Stimulated activated CD4-positive, alpha-beta T cell treated with anti-CD3 and anti-CD28 coated beads, Interleukin-2, amount 100 ng/mL, for 4 hours (primary cell): ENCODE measurements at places on chromosomes 4 and X.

DNA sequence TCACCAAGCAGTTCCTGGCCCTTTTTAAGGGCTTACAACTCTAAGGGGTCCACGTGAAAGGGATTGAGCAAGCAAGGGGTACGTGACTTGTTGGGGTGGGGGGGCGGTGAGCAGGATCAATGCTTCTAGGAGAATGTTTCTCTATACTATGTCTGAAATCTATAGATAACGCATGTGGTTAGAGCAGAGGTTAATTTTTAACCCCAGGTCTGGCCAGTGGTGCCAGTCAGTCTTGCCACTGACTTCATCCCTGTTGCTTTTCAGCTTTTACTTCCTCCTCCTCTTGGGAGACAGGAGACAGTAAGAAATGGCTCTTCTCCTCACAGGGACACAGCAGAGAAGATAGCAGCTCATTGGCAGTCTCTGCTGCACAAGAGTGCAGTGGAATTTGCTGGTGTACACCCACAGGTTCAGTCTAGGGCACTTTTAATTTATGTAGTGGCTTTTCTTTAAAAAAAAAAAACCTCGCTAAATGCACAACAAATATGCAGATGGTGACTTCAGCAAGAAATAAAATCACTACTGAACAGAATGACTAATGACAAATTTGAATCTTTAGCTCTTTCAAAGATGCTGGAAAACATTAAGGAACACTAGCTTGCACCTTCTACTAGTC lies 190.5 kb downstream of the CCNG2 start:
- DNase-seq, result no peak

DNA sequence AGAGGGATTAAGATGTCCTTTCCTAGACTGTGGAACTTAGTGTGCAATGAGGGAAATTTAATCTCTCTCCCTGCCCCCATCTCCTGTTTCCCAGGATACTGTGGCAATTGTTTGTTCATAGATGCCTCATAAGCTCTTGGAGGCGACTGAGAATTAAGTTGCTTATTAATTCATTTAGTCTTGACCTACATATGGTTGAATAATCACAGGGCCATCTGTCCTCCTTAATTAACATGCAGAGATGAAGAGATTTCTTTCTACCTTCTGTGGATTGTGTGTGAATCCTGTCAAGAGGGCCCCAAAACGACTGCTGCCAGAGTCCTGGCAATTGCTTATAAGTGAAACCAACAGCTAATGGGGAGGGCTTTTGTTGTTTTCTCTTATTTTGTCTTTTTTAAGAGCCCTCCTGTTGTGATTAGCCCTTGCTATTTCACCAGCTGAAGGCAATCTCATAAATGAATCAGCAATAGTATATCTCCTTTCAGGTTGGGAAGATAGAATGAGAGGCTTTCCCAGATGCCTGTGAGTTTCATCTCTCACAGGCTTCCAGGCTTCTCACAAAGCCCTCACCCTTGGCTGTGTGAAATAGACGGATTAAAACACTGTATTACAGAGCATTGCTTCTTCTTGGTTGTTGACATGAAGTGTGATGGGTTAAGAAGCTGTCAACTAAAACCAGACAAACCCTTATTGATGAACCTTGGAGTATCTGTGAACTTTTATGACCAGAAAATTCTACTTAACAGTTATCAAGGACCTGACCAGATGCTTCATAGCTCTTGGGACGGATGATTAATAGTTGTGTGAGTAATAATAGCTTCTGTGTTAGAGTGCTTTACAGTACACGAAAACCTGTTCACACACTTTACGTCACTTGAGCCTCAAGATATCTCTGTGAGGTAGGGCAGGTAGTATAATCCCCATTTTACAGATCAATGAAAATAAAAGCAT lies 58.5 kb downstream of the PGRMC2 start:
- no peak for DNase-seq

- DNase-seq, result no peak
These were observed 4.5 kb downstream of the NKX3-2 start for GRCh38 chr4:13539619-13540445.

DNA sequence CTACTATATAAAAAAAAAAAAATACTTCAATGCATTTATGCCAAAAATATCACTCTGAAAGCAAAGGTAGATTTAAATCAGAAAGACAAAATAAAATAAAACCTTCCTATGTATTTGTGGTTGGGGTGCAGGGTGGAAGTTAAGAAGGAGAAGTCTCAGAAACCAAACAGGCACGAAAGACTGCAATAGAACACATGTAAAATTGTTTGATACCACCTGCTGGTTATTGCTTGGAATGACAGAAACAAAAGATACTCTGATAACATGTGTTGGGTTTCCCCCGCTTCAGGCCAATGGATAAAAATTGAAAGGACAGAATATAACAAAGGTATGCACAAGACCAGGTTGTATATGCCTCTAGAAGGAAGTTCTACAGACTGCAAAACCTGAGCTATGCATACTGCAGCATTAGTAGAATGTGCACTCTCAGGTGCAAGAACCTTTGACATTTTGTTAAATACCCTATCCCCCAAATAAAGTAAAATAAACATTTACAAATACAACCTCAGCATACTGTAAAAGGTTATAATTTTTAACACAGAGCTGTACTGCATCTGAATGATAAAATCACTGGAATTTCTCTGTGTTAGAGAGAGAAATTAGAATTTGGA lies 118.8 kb downstream of the GABRA2 start:
- DNase-seq, result no peak

DNA sequence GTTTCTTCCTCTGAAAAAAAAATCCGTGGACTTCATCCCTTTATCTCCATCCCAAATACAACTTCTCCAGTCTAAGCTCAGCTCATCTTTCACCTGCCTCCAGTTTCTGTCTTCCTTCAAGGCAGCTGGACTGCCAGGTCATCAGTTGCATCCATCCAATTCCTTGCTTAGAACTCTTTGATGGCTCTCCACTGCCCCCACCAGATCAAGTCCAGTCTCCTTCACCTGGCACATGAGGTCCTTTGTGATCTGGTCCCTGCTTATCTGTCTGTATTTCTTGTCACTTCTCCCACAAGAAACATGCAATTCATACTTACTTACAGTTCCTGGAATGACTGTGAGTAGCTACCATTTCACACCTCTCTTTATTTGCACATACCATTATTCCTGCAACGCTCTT lies 33.8 kb downstream of the OTUD6A start:
- no peak for DNase-seq

DNA sequence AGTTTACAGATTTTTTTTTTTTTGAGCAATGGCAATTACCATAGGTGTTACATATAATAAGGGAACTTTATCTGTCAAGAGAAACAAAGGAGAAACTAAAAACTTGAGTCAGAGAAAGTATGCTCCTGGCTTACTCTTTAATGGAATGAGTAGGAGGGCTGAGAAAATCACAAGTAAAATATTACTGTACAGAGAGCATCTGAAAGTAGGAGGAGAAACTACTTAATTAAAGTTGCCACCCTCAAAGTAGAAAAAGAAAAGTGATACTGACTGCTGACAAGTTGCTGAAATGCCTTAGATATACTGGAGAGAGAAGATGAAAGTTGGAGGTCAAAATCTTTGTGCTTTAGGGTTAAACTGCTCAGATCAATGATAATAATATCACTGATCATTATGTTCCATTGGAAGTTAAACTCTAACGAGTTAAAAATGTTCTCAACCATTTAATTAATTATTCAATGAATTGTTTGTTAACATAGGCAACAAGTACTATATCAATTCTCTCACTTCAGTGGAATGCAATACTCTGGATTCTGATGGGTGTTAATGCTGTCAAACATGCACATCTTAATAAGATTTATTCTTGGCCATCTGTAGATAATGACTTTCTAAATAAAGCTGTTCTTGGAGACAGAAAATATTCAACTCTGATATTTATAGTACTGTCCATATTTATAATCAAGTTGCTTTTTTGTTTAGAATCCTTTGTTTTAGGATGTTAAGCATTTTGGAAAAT lies 61.2 kb upstream of the CAMK2D start:
- DNase-seq, result no peak

GRCh38 chr4:94221916-94222315 lies 14.3 kb downstream of the SMARCAD1 start:
- DNase-seq, result no peak

- no peak for DNase-seq
These were observed 4.7 kb upstream of the NKX6-1 start for GRCh38 chr4:84503495-84504437.

DNA sequence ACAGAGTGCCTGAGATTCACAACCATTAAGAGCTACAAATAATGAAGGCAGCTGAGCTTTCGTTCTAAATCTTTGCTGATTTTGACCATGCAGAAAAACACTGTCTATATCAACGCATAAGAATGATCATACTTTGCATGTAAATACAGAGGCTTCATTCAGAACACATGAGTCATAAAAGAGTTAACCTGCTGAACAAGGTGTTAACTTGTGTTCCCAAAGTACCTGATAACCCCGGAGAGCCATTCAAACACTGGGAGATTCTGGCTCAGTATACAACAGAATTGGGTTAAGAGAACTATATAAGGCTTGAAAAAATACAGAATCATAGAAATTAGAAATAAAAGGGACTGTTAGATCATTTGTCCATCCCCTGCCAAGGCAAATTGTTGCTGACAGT lies 964.3 kb upstream of the TENM3 start:
- no peak for DNase-seq

GRCh38 chr4:183436417-183436816 lies 8.0 kb upstream of the CDKN2AIP start:
- DNase-seq, result no peak

GRCh38 chr4:184955636-184956035 lies 62.7 kb upstream of the HELT start:
- DNase-seq, result no peak

GRCh38 chr4:17511950-17512795 lies at the start of gene QDPR:
Gene QDPR (minus strand): TSS chr4:17512090. CDS start chr4:17512054, 36 bp downstream.
- peak; percentile 59 for DNase-seq

DNA sequence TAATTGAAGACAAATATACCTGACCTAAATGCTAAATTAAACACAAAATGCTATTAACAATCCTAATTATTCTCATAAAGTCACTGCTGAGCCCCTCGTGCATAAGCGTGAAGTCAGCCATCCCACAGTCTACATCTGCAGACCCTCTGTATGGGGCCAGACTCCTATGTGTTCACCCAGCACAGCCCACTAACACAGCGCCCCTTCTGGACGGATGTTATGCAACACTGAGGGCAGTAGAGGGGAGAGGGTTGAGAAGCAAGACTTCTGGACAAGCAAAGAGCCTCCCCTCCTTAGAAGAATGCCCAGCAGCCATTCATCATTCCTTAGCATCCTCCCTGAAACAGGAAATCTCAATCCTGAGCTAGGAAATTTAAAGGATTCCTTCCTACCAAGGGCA lies 7.9 kb downstream of the TRPC3 start:
- DNase-seq, result no peak

DNA sequence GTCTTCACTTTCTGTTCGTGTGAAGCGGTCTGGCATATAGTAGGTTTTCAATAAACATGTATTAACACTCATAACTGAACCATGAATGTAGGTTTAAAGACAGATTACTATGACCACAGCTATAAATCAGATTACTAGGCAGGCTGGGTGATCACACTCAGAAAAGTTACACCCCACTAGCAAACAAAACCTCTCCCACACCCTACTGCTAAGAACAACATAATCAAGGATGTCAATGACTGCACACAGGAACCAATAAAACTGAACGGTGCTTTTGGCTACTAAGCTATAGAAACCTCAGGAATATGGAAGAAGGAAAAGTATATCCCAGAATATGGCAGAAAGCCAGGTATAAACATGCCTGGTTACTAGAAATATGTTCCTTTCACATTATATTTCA lies 676.9 kb downstream of the SMARCA1 start:
- no peak for DNase-seq

- no peak for DNase-seq
These were observed 94.6 kb upstream of the FTHL17 start for GRCh38 chrX:31166416-31166815.

DNA sequence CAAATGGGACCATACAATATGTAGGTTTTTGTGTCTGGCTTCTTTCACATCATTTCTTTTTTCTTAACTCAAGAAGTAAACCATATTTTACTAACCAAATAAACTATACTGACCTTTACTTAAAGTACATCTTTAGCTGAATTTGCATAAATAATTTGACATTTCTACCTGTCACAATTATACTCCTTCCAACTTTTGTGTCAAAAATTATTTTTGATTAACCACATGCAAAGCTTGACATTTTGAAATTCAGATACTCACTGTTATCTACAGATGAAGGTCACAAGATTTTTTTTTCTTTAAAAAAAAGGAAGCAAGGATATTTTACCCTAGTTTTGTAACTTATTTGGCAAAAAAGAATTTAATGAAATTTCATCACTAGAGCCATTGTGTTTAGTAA lies 12.0 kb upstream of the RAB9A start:
- DNase-seq, result no peak

- DNase-seq, result no peak
These were observed 142.8 kb downstream of the NDST3 start for GRCh38 chr4:118177126-118177525.

- DNase-seq, result no peak
These were observed 108.4 kb upstream of the BMP2K start for GRCh38 chr4:78667764-78668163.

DNA sequence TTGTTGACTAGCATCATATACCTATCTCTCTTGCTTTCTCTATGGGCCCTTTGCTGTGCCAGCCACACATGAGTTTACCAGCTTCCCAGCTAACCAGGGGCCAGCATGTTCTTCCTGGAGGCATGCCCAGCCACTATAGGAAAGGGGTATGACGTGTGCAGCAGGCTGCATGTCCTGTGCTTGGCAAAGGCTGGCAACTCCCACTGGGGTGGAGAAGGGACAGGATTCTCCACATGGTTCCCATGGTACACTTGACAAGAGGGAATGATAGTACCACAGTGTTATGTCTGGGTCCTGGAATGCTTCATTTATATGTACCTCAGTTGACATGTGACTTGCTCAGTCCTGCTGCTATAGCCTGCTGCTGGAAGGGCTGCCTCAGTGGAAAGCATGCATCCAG lies 78.8 kb downstream of the TMEM164 start:
- DNase-seq, result no peak

DNA sequence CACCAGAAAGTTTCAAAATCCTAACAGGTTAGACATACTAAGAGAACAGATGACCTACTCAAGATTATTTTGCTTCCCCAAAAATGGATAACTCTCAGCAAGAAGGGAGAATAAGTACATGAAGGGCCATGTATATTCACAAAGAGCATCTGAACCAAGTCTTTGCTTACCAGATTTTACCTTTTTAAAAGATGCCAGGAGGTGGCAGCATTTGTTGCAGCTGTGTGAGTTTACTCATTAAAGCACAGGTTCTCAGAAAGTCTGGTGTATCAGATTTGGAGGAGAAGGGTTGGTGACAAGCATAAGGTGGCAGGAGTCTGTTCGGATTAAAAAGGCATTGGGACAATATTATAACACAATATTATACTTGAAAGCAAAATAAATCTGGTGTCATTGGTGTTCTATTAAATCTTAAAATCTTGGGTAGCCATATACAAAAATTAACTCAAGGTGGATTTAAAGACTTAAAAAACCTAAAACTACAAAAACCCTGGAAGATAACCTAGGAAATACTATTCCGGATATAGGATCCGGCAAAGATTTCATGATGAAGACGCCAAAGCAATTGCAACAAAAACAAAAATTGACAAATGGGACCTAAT lies 51.3 kb upstream of the NFKB1 start:
- DNase-seq, result peak; percentile 35

GRCh38 chr4:12319765-12320164 lies 891.1 kb upstream of the HS3ST1 start:
- DNase-seq, result no peak

- no peak for DNase-seq
These were observed 122.7 kb upstream of the C1GALT1C1 start for GRCh38 chrX:120752431-120753082.
